ENCODE measurements at places on chromosomes 3 and 15.

GRCh38 chr3:181700168-181701087 is 11.3 kb upstream of the SOX2 start:
- no peak for DNase-seq

DNA sequence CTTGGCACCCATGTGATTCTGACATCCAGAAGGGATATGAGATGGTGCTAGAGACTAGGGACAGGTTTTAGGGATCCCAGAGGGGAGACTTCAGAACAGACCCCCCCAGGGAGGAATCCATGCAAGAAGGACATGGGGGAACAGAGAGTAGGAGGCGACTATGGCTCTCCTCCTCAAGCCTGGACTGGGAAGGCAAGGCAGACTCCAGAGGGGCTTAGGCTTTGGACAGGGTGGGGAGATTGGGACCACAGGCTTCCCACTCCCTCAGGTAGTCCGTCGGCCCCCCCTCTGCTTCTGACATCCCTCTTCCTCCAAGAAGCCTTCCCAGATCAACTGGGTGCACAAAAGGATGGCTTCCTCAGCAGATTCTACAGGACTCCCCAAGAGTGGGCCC is 3.0 kb upstream of the VIPR1 start:
- DNase-seq: no peak

GRCh38 chr3:23809294-23809693 is 3.5 kb downstream of the UBE2E1 start:
- no peak for DNase-seq

- no peak for DNase-seq
Measured at GRCh38 chr15:71352125-71352524, 236.9 kb downstream of the THSD4 start.

- DNase-seq: no peak
Measured at GRCh38 chr3:197202694-197203093, 95.7 kb downstream of the DLG1 start.

DNA sequence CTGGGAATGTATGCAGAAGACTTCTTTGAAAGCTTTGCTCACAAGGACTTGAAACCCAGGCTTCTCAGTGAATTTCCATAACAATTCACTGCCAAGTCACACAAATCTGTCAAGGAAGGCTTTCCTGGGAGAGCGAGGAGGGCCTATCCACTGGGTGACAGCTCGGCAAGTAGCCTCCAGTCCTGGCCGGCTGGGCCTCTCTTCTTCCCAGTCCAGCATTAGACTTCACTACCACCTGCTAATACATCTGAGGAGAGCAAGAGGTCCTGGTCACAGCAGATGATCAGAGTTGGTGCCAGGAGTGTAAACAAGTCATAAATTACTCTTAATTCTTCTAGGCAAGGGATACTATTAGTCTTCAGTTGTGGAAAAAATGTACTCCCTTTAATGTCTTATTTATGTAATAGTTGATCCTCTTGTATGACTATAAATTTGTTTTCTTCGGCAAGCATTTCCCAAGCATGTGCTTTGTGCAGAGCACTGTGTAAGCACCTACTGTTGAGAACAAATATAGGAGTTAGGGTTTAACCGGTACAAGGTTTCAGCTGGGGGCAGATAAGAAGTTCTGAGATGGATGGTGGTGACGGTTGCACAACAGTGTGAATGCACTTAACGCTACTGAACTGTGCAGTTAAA is 162.9 kb downstream of the VGLL4 start:
- DNase-seq: no peak

DNA sequence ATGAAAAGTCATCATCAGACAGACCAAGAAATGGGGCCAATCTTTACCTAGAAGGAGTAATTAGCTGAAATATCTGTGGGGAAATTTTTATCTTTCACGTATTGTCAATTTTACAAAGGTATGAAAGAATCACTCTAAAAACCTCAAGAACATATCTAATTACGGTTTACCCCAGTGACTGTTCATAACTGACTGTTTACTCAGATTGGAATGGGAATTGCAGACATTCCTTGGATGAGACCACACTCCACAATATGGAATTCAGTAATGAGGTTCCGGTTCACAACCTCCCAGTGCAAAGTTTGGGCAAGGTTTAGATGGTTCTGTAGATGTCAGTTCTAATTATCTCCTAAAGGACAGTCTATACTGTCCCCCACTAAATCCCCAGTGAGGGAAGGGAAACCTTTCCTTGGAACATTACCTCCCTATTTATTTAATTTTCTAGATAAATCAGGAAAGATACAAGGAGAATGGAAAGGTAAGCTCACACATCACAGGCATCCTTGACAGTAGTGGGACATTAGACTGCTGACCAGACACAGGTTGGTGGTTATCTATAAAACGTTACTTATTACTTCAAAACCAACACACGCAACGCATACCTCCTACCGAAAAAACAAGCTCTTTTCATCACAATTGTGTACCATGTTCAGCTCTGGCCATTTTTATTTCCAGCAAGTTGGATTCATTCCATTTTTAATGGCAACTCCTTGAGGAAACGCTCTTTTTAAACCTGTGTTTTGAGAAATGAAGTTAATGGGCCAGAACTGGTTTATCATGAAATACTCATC is 129.9 kb downstream of the RORA start:
- DNase-seq: no peak

- no peak for DNase-seq
Measured at GRCh38 chr3:172272698-172273097, 175.6 kb downstream of the GHSR start.

GRCh38 chr3:81270603-81271379 is 490.7 kb downstream of the GBE1 start:
- DNase-seq: no peak

DNA sequence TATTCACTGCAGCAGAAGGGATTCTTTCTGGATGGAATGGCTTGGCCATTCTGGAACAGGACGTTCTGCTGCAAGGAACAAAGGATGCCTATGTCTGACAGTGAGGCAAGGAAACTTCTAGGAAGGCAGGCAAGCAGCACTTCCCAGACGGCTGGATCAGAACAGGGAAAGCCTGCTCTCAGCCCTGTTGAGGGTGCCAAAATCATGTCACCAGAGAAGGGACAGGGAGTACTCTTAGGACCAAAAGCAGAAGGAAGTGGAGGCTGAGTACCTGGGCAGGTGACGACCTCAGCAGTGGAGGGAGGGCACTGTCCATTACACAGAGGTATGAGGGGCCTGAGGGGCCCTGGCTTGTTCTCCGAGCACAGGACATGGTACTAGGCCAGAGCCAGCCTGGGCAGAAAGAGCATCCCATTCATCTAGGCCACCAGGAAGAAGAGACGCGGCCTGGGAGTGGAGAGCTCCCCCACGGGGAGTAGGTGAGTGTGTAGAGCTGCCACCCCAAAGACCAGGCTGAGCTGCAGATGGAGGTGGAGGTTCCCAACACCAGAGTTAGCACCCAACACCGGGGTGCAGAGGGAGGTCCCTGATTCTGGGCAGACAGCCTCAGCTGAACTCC is 9.6 kb downstream of the KLF15 start:
- no peak for DNase-seq

GRCh38 chr3:72017935-72018334 is 233.0 kb upstream of the PROK2 start:
- DNase-seq: no peak

DNA sequence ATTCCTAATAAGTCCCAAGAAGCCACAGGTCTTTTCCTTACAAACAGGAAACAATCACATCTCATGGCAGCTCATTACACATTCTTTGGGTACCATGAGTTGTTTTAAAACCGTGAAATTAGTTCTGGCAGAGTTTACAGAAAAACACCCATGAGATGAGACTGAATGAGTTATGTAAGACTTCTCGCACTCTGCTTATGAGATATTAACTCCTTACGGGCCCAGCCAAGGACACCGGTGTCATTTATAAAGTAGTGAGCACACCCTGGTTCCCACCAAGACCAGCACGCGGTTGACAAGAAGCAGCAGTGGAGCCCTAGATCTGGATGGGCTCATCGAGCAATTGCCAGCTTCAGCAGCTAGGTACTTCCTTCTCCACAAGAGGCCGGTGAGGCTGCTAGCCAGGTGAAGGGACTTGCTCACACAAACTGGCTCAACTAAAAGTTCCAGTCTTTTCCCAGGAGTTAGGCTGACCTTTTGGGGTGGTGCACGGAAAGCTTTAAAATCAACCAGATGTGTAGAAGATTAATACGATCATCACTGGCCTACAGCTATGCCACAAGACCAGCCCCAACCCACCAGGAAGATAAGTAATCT is 318.6 kb upstream of the ICE2 start:
- no peak for DNase-seq

DNA sequence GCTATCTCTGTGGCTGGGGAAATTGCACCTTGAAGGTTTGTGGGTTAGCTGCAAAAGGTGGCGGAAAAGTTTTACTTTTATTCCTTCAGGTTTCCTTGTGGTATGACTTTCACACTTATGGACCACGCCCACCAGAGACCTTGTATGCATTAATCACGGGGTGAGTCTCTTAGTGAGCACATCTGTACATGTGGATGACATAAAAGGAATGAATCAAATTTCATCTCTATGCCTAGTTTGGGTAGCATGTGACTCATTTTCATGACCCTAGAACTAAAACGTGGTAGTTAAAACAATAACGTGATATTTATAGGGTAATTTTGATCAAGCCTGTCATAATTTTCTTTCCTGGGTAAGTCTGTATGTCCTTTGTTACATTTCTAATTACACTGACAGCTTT is 141.7 kb downstream of the PDCD6IP start:
- DNase-seq: no peak

DNA sequence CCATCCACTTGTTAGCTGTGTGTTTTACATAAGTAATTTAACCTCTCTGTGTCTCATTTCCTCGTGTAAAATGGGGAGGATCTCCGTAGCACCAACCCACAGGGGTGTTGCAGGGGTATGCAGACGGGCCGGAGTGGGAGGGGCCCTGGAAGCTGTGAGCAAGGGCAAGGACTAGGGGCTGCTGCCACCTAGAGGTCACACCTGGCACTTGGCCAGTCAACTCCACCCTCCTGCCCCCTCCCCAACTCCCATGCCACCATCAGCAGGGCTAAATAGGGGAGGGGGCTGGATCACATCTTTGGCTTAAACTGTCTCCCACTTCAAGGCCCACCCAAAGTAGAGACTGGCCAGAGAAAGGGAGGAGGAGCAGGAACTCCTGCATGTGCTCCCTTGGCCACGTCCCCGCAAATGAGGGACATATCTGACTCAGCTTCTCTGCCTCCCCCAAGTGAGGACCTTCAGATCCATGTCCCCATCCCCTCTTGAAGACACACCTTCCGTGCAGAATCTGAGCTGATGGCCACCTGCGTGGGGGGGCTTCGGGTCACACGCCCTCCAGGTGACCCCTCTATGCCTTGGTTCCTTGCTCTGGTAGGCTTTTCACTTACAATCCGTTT is 2.6 kb downstream of the CCDC9B start:
- no peak for DNase-seq

DNA sequence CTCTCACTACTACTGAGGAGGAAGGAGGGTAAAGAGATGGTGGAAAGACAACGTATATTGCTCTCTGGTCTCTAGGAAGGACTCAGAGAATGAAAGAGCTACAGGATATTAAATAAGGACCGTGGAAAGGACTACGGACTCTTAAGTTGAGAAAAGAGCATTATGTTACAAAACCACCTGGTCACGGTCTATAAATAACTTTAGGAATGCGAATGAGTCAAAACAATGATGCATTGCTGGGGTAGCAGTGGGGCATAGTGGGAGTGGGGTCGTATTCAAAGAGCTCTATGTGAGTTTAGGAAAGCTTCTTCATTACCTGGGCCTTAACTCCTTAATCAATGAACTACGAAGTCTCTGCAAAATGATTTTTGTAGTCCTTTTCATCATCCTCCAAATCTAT is 295.7 kb upstream of the SOX14 start:
- DNase-seq: no peak

- DNase-seq: no peak
Measured at GRCh38 chr3:141508067-141508436, 21.2 kb downstream of the RASA2 start.

GRCh38 chr3:58585005-58585786 is 8.0 kb upstream of the FAM107A start:
- DNase-seq: no peak

- DNase-seq: no peak
Measured at GRCh38 chr3:153885359-153885758, 235.8 kb upstream of the ARHGEF26 start.

GRCh38 chr15:57018151-57018550 is 99.7 kb downstream of the TCF12 start:
- DNase-seq: no peak

DNA sequence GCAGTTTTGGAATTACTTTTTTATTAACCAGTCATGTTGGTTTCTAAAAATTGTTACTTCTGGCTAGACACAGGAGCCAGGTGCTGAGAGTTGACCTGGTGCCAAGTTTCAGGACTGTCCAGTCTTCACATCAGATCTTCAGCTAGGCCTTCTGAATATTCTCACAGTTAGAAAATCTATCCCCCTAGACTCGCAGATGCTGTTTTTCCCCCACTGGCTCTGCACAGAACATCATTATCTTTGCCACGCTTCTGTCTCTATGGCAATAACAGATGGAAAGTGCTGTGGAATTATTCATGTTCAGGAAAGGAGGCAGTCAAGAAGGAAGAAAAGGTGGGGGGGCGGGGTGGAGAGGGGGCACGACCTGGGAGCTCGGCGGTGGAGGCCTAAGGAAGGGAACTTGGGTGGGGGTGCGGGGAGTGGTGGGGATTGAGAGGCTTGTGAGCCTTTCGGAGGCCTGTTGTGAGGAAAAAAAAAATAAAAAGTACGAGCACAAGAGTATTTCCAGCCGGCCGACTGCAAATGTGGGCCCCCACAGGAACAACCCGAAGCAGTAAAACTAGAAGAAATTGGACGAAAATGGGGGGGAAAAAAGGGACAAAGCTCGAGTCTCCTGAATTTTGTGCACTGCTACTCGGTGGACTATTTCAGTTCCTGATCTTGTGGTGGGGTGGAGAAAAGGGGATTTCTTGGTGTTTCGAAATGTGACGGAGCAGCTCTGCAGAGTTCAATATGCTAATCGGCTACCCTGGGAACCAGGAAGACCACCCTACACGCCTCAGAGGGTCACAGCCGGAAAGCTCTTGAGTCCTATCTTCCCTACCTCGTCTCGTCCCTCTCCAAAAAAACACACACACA is 1.5 kb upstream of the SKIL start:
- DNase-seq: no peak

DNA sequence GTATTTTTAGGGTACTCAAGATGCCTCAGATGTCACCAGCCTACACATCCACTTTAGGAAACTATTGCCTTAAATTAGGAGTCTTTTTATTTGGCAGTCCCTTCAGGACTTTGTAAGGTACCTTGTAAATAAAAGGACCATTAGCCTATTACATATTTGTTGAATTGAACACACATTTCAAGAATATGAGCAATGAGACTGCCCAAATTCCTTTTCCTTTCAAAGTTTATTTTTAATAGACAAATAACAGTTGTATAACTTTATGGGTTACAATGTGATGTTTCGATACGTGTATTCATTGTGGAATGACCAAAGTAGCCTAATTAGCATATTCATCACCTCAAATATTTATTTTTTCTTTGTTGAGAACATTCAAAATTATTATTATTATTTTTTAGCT is 176.7 kb upstream of the PDZRN3 start:
- DNase-seq: no peak

GRCh38 chr3:11138371-11138770 is 15.9 kb upstream of the HRH1 start:
- no peak for DNase-seq

- DNase-seq: no peak
Measured at GRCh38 chr3:18556503-18557135, 131.5 kb upstream of the SATB1 start.

GRCh38 chr15:31329640-31330010 is 3.0 kb downstream of the KLF13 start:
- no peak for DNase-seq

- DNase-seq: no peak
Measured at GRCh38 chr3:183815563-183815940, 9.8 kb downstream of the MAP6D1 start.
